Pancreas (tissue), 10 donors: ENCODE measurements at places on chromosomes 11 and 22.

DNA sequence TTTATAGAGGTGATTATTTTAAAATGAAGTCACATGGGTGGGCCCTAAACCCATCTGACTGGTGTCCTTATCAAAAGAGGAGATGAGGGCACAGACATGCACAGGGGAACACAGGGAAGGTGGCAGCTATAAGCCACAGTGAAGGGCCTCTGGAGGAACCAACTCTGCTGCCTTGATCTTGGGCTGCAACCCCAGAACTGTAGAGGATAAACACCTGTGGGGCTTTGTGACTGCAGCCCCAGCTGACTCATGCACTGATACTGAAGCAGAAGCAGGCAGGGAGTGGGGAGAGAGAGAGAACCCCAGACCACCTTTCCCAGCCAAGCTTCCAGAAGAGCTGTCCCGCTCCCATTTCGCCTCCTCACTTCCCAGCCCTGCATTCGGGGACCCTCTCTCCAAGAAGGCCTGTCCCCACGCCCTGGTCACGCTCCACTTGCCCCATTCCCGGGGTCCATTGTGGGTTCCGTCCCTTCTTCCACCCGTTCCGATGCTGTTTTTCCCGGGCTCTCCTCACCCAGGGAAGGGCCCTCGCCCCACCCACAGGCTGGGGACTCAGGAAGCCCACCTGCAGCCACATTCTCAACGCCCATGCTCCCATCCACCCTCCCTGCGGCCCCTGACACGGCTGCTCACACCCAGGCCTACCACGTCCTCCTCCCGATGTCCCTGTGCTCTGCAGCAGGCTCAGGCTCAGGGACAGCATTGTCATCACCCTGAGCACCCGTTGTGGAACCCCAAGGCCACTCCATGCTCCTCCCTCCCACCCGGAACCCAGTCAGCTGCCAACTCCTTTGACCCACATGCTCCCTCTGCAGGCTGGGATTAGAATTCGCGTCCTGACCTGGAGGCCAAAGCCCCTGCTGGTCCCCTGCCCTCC, 90.8 kb upstream of the SHANK2 start:
- DNase-seq = peak; percentile 75

GRCh38 chr22:38272373-38273134, at the start of gene TMEM184B:
Gene TMEM184B, minus strand, starts transcription at chr22:38273010. Its CDS starts 25,049 bp downstream, at chr22:38247961.
- peak; percentile 89 for DNase-seq

- no peak for DNase-seq
Observed at GRCh38 chr22:26389125-26389524, 39.9 kb upstream of the ASPHD2 start.

DNA sequence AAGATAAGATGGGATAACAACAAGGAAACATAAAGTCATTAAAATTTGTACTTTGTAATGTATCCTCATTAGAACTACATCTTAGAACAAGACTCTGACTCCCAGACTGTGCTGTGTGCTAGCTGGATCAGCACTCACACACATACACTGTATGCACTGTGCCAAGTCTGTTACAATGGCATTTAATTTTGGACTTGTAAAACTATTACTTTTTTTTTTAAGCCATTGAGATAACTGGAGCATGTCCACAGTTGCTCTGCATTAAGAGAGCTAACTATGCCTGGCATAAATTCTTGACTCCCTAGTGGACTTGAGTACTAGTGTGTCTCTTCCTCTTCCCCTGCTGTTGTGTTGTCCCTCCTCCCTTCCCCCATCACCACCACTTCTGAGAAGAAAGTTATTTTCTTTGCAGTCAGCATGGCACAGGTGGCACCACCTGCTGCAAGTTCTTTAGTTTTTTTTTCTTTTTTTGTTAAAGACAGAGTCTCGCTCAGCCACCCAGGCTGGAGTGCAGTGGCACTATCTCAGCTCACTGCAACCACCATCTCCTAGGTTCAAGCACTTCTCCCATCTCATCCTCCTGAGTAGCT, 268.6 kb downstream of the TMEM135 start:
- no peak for DNase-seq

DNA sequence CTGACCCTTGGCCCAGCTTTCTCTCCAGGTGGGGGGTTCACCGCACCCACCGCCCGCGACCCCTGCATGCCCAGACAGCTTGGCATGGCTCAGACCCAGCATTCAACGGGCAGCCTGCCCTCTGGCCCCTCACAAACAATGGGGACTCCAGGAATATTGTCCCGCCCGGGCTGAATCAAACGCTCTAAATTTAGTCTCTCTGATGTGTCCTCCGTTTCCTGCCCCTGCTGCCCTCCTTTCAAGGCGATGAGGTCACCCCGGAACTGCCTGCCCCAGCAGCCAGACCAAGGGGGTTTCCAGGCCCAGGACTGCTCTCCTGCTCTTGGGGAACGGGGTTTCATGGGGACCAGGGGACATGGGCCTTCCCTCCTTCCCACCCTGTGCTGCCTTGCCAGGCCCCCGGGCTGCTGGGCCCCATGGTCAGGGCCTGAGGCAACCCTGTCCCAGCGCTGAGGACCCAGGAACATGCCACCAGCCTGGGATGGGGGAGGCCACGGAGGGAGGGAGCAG, 10.1 kb upstream of the PDGFB start:
- DNase-seq = no peak

DNA sequence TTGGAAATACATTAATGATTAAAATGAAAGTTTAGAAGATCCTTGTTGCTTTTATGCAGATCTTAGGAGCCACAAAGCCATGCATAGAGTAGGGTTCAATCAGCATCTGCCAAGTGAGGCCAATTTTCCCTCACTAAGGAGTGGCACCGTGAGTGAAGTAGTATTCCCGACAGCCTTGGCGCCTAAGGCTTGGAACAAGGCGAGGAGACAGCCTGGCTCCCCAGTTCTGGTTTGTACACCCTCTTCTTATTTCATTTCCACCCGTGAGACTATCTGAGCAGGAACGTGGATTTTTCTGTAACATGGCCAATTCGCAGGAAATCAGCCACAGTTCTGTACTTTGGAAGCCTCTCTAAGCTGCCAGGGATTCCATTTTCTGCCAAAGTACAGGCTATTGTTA, 22.6 kb downstream of the FADS2 start:
- DNase-seq = no peak

GRCh38 chr22:32103658-32104315, 55.3 kb downstream of the C22orf42 start:
- DNase-seq = no peak

GRCh38 chr11:134266440-134266839, 9.7 kb upstream of the GLB1L3 start:
- no peak for DNase-seq

GRCh38 chr11:96062134-96062533, 138.2 kb upstream of the MTMR2 start:
- no peak for DNase-seq

DNA sequence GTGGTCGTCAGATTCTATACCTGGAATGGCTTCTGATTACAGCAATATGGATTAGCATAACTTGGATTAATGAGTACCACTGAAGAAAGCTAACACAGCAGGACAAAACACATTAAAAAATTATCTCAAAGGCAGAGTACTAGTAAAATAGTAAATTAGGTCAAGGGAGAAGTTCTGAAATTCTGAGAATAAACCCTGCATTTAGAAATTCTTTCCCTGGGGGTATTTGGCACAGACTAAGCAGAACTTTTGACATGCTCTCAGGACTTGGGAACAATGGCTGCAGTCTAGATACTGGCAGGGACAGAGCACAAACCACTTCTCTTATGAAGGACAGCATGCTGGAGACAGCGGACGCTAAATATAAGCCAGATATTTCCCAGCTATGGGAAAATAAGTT, 85.6 kb upstream of the GRIA4 start:
- DNase-seq = no peak

GRCh38 chr11:69467196-69467595, 14.3 kb upstream of the LINC01488 start:
- peak; percentile 19 for DNase-seq

DNA sequence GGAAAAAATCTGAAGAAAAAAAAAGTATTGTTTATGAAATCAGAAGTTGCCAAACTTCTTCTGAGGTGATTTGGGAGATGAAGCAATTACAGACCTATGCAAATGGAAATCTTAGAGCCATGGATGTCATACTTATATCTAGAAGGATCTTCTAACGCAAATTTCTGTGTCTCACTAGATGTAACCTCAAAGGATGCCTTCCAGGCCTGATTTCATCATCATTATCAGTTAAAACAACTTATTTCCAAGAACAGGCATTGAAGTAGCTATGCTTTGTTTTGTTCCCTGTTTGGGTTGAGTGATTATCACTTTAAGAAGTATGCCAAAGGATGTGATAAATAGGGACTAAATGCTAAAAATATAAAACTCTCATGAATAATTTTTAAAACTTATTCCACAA, 43.9 kb upstream of the ANGPTL5 start:
- DNase-seq = no peak

GRCh38 chr22:35775339-35775738, 57.7 kb downstream of the APOL5 start:
- no peak for DNase-seq

DNA sequence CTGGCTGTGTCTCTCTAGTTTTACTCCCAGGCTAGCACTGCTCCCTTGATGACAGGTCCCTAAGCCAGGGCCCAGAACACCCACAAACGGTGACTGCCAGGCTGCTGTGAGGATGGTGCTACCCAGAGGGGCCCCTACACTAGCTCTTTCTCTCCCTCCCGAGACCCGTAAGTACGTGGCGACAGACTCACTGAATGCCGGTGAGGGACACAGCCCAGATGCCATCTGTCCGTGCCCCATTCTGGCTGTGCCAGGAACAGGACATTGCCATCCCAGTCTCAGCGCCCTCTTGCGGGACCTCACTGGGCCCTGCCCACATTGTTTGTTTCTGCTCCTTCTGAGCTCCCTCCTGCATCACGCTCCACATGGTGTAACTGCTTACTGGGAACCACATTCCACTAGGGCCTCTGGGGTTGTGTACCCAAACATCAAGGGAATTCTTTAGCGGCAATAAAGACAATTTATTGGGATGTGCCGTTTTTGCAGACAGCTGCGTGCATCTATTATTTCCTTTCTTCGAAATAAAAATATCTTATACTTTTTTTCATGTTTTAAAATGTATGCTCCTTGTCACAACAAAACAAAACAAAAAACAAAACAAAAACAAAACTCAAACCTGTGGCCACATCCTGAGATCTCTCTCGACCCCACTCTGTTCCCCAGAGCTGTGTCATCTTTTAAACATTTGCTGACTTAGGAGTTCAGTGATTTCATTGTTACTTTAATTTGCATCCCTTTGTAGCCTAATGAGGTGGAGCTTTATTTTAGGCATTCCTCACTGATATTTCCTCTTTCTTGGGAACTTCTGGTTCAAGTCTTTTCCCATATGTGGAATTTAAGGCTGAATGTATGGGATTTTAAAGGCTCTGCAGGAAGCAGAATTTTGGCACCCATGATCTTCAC, 4.4 kb upstream of the TPCN2 start:
- DNase-seq = peak; percentile 69

DNA sequence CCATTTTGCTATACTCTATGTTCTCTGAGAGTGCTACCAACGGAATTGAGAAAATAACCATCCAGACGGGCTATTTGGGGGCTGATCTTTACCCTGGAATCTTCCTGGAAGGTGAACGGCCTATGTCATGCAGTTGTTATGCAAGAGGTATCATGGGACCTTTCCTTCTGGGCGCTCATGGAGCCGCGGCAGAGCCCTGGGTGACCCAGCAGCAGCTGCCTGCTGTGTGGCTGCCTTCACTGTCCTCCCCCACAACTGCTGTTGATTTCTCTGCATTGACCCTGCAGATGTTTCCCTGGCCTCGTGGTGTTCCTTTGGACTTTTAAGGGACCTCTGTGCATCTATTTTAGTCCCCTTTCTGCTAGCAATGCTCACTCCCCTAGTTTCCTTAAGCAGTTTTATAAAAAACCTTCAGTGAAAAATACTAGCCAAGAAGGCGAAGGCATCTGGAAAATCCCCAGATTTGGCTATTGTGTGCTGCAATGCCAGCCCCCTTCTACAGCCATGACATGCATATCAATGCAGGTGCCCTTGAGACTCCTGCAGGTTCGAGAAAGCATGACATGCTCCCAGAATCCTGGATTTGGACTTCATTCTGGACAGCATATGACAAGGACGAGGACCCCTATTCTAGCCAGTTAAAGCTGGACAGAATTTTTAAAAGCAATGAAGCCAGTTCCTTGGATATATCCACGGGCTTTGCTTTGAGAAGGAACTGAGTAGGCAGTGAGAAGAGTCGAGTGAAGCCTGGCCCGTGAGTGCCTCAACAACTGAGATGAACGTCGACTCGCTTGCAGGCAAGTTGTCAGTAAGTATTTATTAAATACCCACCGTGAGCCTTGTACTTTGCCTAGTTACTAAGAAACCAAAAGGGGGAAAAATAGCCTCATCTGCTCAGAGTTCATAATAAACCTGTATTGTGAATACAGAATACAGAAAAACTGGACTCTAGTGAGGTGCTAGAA, at the start of gene SLC25A18:
Gene SLC25A18, plus strand, starts transcription at position 593 of the 965 bp plus-strand sequence. CDS start 16,447 bp downstream, outside the sequence.
- no peak for DNase-seq

- no peak for DNase-seq
Observed at GRCh38 chr22:28348613-28349609, 330.7 kb downstream of the TTC28 start.

DNA sequence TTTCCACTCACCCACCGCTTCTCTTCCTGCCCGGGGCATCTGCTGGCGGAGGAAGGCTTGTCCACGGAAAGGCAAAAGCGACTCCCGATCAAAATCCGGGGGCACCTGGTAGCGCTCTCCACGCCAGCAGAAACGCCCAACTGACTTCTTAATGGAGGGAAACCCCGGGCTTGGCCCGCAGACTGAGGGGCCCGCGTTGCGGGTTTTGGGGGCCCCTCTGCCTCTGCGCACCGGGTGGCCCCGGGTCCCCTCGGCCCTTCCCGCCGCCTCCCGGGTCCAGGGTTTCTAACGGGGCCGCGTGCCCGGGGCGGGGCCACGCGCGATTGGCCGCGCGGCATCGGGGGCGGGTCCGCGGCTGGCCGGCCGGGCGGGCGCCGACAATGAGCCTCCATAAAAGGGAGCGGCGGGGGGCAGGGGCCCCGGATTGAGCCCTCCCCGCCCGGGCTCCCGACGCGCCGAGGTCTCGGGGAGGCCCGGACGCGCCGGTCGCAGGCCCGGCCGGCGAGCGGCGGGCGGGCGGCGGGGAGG, at the start of gene SPINDOC:
Gene SPINDOC, plus strand, starts transcription at position 422 of the 528 bp plus-strand sequence. CDS start 231 bp downstream, outside the sequence.
- DNase-seq = peak; percentile 66

- no peak for DNase-seq
Observed at GRCh38 chr11:29019960-29020683, 911.9 kb downstream of the METTL15 start.

- DNase-seq = no peak
Observed at GRCh38 chr11:808427-809286, 1.1 kb upstream of the RPLP2 start.

DNA sequence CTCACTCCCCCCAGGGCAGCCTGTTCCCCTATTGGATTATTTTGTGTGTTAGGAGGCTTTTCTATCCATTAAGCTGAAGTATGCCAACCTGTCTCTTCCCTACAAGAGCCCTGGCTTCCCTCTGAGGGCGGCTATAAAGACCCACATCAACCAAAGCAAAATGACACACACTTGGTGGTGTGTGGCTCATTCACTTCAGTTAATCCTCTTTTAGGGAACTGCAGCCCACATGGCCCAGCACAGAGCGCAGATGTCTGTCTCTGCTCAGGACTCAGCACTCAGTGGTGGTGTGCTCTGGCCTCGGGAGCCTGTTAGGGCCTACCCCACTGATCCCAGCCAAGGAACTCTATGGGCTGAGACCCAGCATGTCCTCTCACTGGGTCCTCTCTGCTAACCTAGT, 32.2 kb upstream of the LRRC10B start:
- no peak for DNase-seq
